ENCODE measurements at places on chromosomes 12 and 14. TPM values are rescaled to one million over a fixed set of nuclear protein-coding genes. Genes with fewer than 3 reads are reported as not detected.

The GOLT1B gene
- total RNA-seq: 27.9 TPM

The FGF23 gene
- not detected for total RNA-seq

The KRT6A gene
- total RNA-seq: 1.9 TPM

The SRRM4 gene
- not detected for total RNA-seq

The ITPR2 gene
- total RNA-seq: 43.2 TPM

The LBHD2 gene
- not detected for total RNA-seq

The PLEK2 gene
- total RNA-seq: 1.4 TPM

The SLC7A7 gene
- total RNA-seq: 8.3 TPM

The TMTC1 gene
- total RNA-seq: 19.2 TPM

The LGR5 gene
- total RNA-seq: not detected

The LHX5 gene
- total RNA-seq: 0.05 TPM

The BEST3 gene
- 0.09 TPM for total RNA-seq

The GNG2 gene
- 2.9 TPM for total RNA-seq

The DBX2 gene
- not detected for total RNA-seq

The NFE2 gene
- total RNA-seq: not detected

The TDRD9 gene
- 3.0 TPM for total RNA-seq

The SPTB gene
- under 0.01 TPM for total RNA-seq

The ARHGAP9 gene
- not detected for total RNA-seq

Measured in dermis blood vessel endothelial cell (primary cell).